ENCODE measurements at places on chromosomes 1 and 21.

GRCh38 chr1:109500941-109501381 is 7.1 kb downstream of the CYB561D1 start:
- DNase-seq, result no peak

DNA sequence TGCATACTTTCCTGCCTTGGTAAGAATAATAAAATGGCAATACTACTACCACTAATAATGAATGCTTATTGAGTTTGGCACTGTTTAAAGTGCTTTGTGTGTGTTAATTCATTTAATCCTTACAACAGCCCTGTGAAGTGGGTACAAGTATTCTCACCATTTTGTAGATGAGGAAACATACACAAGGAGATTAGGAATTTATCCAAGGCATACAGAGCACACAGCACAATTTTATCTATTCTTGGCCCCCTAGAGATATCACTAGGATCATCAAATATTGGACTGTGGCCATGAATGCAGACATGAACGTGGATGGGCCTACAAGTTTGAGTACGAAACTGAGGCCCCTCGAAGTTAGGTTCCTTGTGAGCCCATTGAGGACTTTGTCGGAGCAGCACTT is 39.5 kb downstream of the TENT5C start:
- no peak for DNase-seq

DNA sequence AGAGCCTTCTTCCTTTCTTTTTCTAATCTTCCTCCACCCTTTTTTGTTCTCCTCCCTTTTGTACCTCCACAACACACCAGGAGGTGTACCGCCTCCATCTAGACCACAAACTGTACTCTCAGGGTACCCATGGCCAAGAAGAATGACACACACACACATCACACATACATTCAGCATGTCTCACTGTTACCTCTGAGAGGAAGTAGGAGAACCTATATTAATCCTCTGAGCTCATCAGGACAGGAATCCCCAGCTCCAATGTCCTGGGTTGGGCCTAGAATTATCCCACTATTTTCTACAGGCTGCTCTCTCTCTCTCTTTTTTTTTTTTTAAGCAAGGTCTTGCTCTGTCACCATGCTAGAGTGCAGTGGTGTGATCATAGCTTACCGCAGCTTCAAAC is 36.7 kb downstream of the ATP2B4 start:
- peak; percentile 97 for DNase-seq

GRCh38 chr21:22941779-22942490 is 1943.7 kb downstream of the NCAM2 start:
- no peak for DNase-seq

DNA sequence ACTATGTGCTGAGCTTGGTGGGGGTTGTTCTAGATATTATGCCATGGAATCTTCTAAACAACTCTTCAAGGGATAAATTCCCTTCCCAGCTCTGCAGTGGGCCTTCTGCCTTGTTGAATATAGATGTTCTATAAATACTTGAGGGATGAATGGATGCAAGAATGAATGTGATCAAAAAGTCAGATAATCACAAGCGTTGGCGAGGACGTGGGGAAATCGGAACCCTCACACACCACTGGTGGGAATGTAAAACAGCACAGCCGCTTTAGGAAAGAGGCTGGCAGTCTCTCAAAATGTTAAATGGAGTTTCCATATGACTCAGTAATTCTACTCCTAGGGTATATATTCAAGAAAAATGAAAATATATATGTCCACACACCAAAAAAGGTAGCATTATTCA is 19.0 kb downstream of the SDC3 start:
- no peak for DNase-seq

GRCh38 chr1:72241397-72241796 is 40.9 kb downstream of the NEGR1 start:
- peak; percentile 31 for DNase-seq

DNA sequence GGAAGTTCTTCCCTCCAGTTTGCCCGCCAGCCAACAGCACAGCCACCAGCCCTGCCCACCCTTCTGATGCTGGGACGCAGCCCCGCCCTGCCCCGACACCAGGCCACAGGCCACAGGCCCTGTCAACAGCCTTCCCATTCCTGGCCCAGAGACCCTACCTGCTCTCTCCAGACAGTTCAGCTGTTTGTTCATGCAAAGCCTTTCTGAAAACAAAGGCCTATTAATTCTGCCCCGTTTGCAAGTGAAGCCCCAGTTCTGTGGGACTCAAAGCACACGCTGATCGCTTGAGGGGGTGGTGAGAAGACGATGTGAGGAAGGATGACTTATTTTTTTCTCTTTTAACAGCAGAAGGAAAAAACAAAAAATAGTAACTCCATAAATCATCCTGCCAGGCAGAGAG is 55.4 kb upstream of the KIF26B start:
- DNase-seq, result no peak

Measured in HCEC 1CT (cell line).